Foreskin keratinocyte (primary cell): ENCODE measurements at places on chromosomes 12 and 14.

GRCh38 chr12:24229031-24229700, 279.7 kb upstream of the SOX5 start:
- no peak for DNase-seq

DNA sequence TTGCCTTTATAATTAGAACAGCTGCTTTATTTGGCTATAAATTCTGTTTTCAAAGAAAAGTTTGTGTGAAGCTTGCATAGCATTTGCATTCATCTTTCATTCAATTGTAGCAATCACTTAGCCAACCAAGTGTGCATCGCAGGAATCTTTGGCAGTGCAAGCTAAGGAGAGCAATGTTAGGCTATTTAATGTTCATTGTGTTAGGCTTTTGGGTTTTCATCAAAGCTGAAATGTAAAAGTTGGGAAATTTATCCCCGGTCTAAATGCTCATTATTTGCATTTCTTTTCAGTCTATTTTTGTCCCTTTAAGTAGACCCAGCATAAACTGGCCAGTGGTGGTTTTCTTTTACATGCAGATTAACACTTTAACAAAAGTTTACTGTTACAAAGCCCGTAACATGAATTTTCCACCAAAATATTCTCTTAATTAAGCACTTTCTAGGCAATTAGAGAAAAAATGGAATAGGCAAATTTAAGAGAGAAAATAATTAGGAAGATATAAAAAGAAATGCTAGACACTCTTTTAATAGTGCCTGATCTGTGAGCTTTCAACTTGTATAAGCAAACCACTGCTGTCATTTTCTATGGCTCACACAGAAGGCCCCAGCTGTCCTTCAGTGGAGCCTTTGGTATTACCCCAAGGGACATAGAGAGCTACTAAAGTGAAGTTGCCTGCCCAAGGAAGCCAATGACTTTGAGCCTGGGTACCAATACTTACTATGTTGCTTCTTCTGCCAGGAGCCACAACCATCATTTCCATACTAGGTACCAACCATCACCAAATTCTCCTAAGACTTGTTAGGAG, 898.9 kb upstream of the SEL1L start:
- no peak for DNase-seq

GRCh38 chr14:32189811-32190210, 12.0 kb upstream of the RNU6-7 start:
- DNase-seq = no peak

DNA sequence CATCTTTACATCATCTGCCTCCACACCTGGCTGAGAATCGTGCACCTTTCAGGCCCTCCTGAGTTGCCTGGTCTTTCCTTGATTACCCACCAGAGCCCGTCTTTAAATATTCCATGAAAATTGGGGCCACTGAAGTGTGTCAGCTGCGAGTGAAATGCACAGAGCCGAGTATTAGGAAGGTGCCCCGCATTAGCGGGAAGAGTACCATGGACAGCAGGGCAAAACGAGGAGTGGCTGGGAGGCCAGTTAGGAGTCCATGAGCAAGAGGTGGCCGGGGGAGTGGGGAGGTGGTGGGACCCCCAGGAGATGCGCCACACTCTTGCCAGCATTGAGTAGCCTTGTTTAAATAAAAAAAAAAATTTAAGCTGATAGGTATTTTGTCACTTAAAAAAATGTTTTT, 99.6 kb downstream of the TSPAN9 start:
- DNase-seq = no peak

- DNase-seq = no peak
These were observed 30.1 kb upstream of the FRMD6 start for GRCh38 chr14:51621654-51622053.

- DNase-seq = no peak
These were observed 1187.3 kb upstream of the SEL1L start for GRCh38 chr14:82720946-82721345.

- no peak for DNase-seq
These were observed 6.3 kb upstream of the SERPINA1 start for GRCh38 chr14:94394581-94395207.
